ENCODE measurements at places on chromosomes 3 and 15. TPM values are rescaled to one million over a fixed set of nuclear protein-coding genes. Genes with fewer than 3 reads are reported as not detected.

GRCh38 chr3:49171119-49171774 is at the start of gene KLHDC8B:
KLHDC8B (plus strand) TSS chr3:49171598; CDS start chr3:49172770, 1,172 bp downstream.
- H3K4me3 ChIP-seq = peak within 1 kb of the TSS; percentile 69
- peak; percentile 84 for DNase-seq
- no peaks in the 10 kb centered on the region for H3K27me3 ChIP-seq
- peaks cover 43% of the 10 kb centered on the region for H3K4me1 ChIP-seq
- H3K36me3 ChIP-seq = no peaks in the 10 kb centered on the region

ACP3 gene
- 1.6 TPM for total RNA-seq

DNA sequence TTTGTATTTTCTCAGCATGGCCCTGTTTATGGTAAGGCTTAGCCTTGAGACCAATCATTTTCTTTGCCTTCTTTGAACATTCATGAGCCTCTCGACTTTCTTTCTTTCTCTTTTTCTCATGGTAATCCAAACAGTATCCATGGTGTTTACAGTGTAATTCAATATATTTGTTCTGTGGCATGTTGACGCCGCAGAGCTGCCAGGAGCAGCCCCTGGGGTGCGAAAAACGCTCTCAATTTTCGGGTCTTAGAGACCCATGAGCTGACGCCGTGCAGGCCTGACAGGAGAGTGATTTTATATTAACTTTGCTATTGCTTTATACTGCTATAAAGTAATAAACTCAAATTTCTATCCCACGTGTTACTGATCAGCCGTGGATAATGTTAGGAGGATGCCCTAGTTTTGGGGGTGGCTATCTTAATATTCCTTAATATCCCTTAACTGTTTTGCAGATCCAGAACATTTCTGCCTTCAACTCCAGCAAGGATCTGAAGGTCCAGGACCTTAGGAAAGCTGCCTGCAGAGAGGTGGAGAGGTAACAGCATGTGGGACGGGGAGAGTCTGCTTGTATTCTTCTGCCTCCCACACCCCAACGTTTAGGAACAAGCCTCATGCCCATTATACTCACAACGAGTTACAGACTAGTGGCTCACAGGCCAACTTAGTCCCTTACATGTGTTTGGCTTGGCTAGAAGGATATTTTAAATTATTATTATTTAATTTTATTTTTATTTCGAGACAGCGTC is 29.3 kb upstream of the MYO1E start:
- DNase-seq = no peak
- H3K36me3 ChIP-seq = no peaks in the 10 kb centered on the region

DNA sequence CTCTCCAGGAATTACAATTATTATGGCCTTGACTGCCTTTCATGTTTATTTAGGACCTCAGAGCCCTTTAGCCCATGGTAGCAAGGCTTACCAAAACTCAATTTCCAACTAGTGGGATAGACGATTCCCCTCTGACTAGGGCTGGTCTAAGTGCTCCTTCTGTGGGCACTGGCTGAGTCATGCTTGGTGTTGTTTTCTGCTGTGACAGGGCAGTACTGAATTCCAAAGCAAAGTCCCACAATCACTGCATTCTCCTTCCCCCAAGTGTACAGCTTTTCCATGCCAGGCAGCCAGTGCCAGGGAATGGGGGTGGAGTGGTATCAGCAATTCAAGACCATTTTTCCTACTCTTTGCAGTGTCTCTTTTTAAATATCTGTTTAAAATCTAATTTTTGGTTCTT is 509.0 kb upstream of the NECTIN3 start:
- H3K36me3 ChIP-seq = no peaks in the 10 kb centered on the region
- no peak overlapping the region for H3K27ac ChIP-seq
- no peak for DNase-seq
- H3K27me3 ChIP-seq = no peaks in the 10 kb centered on the region
- no peak overlapping the region for H3K4me3 ChIP-seq
- no peaks in the 10 kb centered on the region for H3K4me1 ChIP-seq

GRCh38 chr3:119401503-119402440 is 61.6 kb downstream of the TMEM39A start:
- H3K4me1 ChIP-seq = no peaks in the 10 kb centered on the region
- no peak overlapping the region for H3K4me3 ChIP-seq
- H3K27ac ChIP-seq = no peak overlapping the region
